Metanephros (tissue), 2 donors: ENCODE measurements at places on chromosomes 5 and 9. TPM values are rescaled to one million over a fixed set of nuclear protein-coding genes. Genes with fewer than 3 reads are reported as not detected.

The GRM6 gene
- not detected for total RNA-seq

The NXNL2 gene
- total RNA-seq, result 3.4 TPM

The RASGEF1C gene
- 0.93 TPM for total RNA-seq

The ZBTB34 gene
- total RNA-seq, result 24.6 TPM

The ZBTB26 gene
- total RNA-seq, result 11.2 TPM

The TRIM41 gene
- total RNA-seq, result 22.5 TPM

The PCDHA4 gene
- 1.8 TPM for total RNA-seq

The ROPN1L gene
- total RNA-seq, result 1.1 TPM

The FOXD4L3 gene
- not detected for total RNA-seq

The FOXD4 gene
- total RNA-seq, result 0.47 TPM

The DMAC1 gene
- 29.7 TPM for total RNA-seq

The LHX6 gene
- 3.0 TPM for total RNA-seq

The TAF11L5 gene
- total RNA-seq, result not detected

The LHFPL2 gene
- 62.5 TPM for total RNA-seq

The PCA3 gene
- 0.12 TPM for total RNA-seq

The NPDC1 gene
- total RNA-seq, result 28.6 TPM

The PCDHB12 gene
- 9.3 TPM for total RNA-seq

The PAIP2 gene
- 68.5 TPM for total RNA-seq

The NR2F1 gene
- 292 TPM for total RNA-seq

The SOX30 gene
- 0.06 TPM for total RNA-seq

The ZNF883 gene
- total RNA-seq, result 6.5 TPM

The CHSY3 gene
- 5.1 TPM for total RNA-seq

The TLR4 gene
- total RNA-seq, result 18.2 TPM

The ANKRD34B gene
- total RNA-seq, result 0.18 TPM

The UBE2QL1 gene
- 0.70 TPM for total RNA-seq

The ZDHHC11 gene
- 14.9 TPM for total RNA-seq

The KIF24 gene
- 5.6 TPM for total RNA-seq

The ADAMTS12 gene
- total RNA-seq, result 26.5 TPM

The SPATA24 gene
- 5.5 TPM for total RNA-seq

The CAVIN4 gene
- 38.4 TPM for total RNA-seq

The SGCD gene
- 26.6 TPM for total RNA-seq

The IFNA14 gene
- total RNA-seq, result not detected

The FOXD4L4 gene
- total RNA-seq, result 0.06 TPM

The MUSK gene
- total RNA-seq, result 2.3 TPM
